ENCODE measurements at places on chromosomes 2 and 18.

- DNase-seq, result no peak
Measured at GRCh38 chr2:28908172-28908571, 13.7 kb downstream of the WDR43 start.

DNA sequence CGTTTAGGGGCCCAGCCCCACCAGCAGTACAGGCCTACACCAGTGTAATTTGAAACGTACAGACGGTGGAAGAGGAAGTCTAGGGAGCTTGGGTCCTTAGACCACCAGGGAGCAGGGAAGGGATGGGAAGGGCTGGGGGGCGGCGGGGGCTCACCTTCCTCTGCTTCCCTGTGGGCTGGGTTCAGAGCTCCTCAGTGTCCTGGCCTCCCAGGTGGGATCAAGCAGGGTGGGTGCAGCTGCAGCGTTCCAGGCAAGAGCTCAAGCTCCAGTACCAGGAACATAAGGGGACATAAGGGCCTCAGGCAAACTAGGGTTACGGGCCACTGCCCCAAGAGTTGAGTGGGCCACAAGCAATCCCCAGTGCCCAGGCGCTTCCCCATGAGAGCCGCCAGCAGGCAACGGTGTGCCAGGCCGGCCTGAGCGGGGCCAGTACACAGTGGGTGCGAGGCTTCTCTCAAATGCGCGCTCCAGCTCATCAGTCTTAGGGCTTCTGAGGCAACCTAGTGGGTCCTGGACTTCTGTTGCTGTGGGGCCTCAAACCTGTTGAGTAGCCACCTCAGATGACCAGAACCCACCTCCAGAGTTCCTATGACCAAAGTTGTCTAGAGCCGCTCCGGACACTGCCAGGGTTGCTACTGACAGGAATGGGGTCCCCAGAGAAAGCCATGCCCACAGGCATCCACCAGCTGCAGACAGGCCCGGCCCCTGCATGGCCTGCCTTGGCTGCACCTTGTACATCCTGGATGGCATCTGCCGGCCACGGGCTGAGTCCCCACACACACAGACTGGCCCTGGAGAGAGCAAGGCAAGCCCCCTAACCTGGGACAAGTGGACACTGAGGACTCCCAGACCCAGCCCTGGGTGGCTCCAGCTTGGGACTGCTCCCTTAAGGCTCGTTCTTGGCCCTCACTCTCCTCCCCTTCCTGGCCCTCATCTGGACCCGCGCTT, 5.2 kb downstream of the ANKRD23 start:
- no peak for DNase-seq

DNA sequence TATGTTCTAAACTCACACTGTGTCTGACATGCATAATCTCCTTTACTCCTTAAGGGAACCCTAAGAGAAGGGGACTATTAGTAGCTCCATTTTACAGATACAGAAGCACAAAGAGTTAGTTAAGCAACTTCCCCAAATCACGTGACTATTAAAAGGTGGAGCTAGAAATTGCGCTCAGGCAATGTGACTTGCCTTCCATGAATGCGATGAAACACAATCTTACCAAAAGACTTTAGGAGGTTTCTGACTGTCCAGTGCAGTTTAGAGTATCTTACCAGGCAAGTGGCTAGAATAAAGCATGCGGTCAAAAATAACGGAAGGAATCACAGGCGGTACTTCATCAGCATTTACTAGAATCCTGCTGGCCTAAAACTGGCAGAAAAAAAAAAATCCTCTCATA, 70.4 kb downstream of the ZNF521 start:
- DNase-seq, result no peak

GRCh38 chr2:160984426-160985077, 175.7 kb upstream of the TANK start:
- no peak for DNase-seq

- no peak for DNase-seq
Measured at GRCh38 chr2:156196031-156196430, 136.5 kb downstream of the NR4A2 start.

GRCh38 chr18:46920067-46920466, 2.7 kb downstream of the KATNAL2 start:
- no peak for DNase-seq

DNA sequence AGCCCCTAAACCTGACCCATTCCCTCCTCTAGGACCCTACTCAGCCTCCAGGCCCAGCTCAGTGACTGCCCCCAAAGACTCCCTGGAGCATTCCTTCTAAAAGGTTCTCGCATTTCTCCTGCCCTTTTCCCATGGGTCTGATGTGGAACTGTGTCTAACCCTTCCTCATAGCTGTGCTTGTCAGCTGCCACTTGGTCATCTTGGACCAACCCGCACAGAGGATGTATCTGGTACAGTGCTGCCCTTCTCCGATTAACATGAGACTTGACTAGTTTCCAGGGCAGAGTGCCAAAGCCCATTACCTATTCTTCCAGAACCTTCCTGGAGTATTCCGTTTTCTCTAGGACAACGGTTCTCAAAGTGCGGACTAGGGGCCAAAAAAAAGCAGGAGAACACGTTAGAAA, 518 bp upstream of the NFU1 start:
- no peak for DNase-seq

- DNase-seq, result peak; percentile 49
Measured at GRCh38 chr2:186835628-186836027, 13.3 kb downstream of the ZSWIM2 start.

DNA sequence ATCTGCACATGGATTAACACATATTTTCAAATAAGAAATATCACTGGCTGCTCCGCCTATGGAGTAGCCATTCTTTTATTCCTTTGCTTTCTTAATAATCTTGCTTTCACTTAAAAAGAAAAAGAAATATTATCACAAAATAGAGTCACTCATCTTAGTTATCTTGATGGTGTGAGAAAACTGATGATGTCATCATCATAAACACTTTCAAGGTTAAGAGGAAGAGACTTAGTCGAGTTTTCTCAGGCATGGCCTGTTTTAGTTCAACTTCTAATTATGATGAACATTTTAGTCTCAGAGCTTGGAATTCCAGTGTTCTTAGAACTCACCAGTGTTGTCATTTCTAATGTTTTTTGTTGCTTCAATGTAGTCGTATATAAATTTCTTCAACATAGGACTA, 506.1 kb downstream of the PTPRM start:
- peak; percentile 29 for DNase-seq

DNA sequence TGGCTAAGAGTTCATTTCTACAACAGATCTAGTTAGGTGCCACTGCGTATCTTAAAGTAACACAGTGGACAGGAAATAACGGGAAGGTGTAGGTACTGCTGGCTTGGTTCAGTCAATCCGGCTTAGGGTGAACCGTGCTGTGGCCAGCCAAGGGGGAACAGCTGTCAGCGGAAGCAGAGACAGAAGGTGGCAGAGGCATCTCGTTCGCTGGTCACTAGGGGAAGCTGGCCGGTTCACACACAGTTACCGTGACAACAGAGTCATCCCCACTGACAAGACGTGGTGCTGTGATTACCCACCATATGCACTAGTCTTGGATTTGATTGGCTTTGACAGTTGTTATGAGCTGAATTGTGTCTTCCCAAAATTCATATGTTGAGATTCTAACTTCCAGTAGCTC, 58.8 kb upstream of the HDAC4 start:
- DNase-seq, result no peak

- peak; percentile 14 for DNase-seq
Measured at GRCh38 chr2:91477731-91478672, 2786.5 kb downstream of the RPIA start.

GRCh38 chr18:3037423-3037915, 24.5 kb upstream of the LPIN2 start:
- DNase-seq, result peak; percentile 49

DNA sequence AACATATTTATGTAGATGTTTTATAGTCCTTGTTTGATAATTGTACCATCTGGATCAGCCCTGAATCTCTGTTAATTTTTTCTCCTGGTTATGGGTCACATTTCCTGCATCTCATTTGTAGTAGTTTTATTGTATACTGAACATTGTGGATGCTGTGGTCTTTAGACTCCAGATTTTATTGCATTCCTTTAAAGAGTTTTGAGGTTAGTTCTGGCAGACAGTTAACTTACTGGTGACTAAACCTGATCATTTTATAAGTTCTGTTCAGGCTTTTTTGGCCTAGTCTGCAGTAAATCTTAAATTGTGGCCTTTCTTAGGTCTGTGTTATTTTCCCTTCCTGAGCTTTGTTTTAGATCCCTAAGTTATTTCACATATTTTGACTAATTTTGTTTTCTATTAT, 84.3 kb downstream of the FANCL start:
- DNase-seq, result peak; percentile 1

GRCh38 chr18:69528435-69528834, 127.7 kb downstream of the DOK6 start:
- DNase-seq, result peak; percentile 26

DNA sequence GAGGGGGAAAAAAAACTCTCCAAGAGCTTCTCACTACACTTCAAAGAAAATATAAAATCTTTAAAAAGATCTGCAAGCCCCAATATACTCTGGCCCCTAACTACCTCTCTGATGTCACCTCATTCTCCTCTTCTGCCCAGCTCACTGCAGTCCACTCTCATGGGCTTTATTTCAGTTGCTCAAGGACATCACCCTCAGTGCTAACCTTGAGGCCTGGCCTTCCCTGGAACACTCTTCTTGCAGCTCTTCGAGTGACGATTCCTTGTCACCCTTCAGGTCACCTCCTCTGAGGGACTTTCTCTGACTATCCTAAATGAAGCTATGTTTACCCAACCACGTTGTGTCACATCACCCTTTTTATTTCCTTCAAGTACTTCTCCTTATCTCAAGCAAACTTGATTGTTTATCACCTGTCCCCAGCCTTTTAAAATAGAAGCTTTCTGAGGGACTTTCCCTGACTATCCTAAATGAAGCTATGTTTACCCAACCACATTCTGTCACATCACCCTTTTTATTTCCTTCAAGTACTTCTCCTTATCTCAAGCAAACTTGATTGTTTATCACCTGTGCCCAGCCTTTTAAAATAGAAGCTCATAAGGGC, 10.4 kb downstream of the RTTN start:
- no peak for DNase-seq

DNA sequence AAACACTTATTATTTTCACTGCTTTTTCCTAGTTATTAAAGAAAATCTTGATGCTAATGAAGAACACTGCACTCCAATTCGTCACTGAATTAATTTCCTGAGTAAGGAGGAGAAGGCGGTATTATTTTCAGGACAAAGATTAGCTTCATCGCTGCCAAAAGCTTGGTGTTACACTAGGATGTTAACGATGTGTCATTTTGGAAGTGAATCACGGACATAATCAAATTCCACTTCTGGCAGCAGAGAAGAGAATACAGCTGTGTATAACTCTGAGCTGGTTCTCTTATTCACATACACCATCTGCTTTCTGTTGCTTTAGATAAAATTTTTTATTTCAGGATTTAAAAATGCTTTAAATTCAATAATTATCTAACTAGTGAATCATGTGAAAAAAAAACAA, 74.1 kb downstream of the SCG2 start:
- DNase-seq, result peak; percentile 67

GRCh38 chr2:64223055-64223454, 78.8 kb upstream of the PELI1 start:
- no peak for DNase-seq

GRCh38 chr2:145007093-145007959, 487.4 kb upstream of the ZEB2 start:
- DNase-seq, result peak; percentile 100

GRCh38 chr2:233063269-233063975, 3.3 kb downstream of the INPP5D start:
- no peak for DNase-seq

GRCh38 chr2:201949181-201949926, 84.3 kb upstream of the FZD7 start:
- DNase-seq, result peak; percentile 44

- peak; percentile 78 for DNase-seq
Measured at GRCh38 chr2:10620481-10620880, 69.3 kb downstream of the NOL10 start.

GRCh38 chr2:108385411-108386071, 7.8 kb downstream of the SULT1C4 start:
- DNase-seq, result peak; percentile 9

DNA sequence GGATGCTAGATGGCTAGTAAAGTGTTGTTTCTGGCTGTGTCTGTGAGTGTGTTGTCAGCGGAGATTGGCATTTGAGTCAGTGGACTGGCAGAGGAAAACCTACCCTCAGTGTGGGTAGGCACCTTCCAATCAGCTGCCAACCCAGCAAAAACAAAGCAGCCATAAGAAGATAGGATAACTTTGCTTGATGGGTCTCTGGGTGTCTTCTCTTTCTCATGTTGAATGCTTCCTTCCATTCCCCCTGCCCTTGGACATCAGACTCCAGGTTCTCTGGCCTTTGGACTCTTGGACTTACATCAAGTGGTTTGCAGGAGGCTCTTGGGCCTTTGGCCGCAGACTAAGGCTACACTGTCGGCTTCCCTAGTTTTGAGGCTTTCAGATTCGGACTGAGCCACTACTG, 429.0 kb upstream of the ZNF804A start:
- DNase-seq, result no peak

- no peak for DNase-seq
Measured at GRCh38 chr2:76760367-76760704, 761.8 kb downstream of the LRRTM4 start.

- DNase-seq, result no peak
Measured at GRCh38 chr2:15517793-15518192, 43.3 kb downstream of the NBAS start.

DNA sequence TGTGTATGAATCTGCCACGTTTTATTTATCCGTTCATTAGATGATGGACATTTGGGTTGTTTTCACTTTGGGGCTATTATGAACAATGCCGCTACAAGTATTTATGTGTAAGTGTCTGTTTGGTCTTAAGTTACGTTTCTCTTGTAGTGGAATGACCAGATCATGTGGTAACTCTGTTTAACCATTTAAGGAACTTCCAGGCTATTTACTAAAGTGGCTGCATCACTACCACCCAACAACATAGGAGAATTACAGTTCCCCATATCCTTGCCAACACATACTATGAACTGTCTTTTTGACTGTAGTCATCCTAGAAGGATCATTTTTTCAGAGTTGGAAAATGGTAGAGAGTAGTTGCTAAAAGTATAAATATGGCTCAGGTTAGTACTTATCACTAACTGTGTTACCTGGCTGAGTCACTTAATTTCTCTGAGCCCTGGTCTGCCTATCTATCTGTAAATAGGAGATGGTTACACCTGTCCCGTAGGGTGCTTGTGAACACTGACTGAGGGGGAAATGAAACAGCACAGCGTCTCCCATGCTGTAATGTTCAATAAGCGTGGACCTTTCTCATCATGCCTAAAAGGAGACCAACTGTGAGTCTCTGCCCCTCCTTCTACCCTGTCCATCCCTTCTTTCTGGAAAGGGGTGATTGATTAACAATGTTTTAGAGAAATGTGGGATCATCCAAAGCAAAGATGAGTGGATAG, 103.1 kb downstream of the SH3RF3 start:
- no peak for DNase-seq

- DNase-seq, result no peak
Measured at GRCh38 chr2:127128445-127128904, 21.5 kb upstream of the BIN1 start.

DNA sequence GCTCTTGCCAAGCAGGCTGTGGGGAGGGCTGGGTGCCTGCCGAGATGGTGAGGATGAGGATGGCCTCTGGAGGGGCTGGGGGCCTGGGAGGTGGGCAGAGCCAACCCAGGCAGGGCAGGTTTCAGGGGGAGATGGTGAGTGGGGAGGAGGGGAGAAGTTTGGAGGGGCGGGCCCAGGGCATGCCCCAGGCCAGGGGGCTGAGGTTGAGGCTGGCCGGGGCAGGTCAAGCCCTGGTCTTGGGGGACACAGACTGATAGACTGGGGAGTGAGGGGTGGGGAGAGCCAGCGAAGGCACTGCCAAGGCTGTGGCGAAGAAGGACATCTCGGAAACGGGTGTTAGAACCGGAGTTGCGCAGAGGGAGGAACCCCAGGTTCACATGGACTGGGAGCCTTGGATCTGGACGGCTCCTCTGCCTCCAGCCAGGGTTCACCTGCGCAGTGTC, 12.6 kb downstream of the CAPN10 start:
- no peak for DNase-seq

GRCh38 chr2:156909983-156910382, 347.5 kb upstream of the GALNT5 start:
- no peak for DNase-seq
